ENCODE measurements at places on chromosomes 1 and 21. TPM values are rescaled to one million over a fixed set of nuclear protein-coding genes. Genes with fewer than 3 reads are reported as not detected.

Gene KRTAP12-2
- total RNA-seq: not detected

Gene OPRD1
- total RNA-seq: not detected

Gene CSTB
- total RNA-seq: 23.5 TPM

Gene PLCH2
- total RNA-seq: 0.20 TPM

Gene KRTAP7-1
- total RNA-seq: not detected

Gene TNFRSF25
- total RNA-seq: 3.1 TPM

Gene KCNE2
- total RNA-seq: not detected

Gene GBP6
- total RNA-seq: not detected

Gene S100A7A
- total RNA-seq: not detected

Gene MFAP2
- total RNA-seq: 44.5 TPM

Gene LCE1E
- 0.37 TPM for total RNA-seq

Gene HHAT
- total RNA-seq: 2.2 TPM

Gene HTR6
- not detected for total RNA-seq

Gene SDHB
- total RNA-seq: 131 TPM

Gene DENND1B
- total RNA-seq: 5.5 TPM

Gene SLC35F3
- not detected for total RNA-seq

Gene HSPA6
- under 0.01 TPM for total RNA-seq

Gene STYXL2
- total RNA-seq: not detected

Gene ATP6V1G3
- total RNA-seq: not detected

Gene RNU1-1
- total RNA-seq: under 0.01 TPM

Gene TRAF3IP3
- not detected for total RNA-seq

Gene NBPF4
- total RNA-seq: not detected

Data from subcutaneous preadipocyte (primary cell).